Effector memory CD8-positive, alpha-beta T cell (primary cell): ENCODE measurements at places on chromosomes 3 and 15.

DNA sequence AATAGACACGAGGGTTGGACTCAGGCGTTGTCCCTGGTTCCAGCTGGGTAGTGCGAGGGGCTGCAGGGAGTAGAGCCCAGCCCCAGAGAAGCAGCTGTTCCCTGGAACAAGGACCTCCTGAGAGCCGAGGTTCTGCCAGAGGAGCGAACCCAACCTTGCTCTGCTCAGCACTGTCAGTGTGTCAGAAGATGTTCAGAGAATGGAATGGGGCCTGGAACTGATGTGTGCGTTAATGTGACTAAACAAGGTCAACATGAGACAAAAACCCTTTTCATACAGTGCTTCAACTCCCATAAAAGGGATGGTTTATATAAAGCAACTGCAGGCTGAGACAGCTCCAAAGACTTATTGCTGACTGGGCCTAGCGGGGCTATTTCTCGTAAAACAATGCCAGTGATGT lies 35.5 kb upstream of the HACD2 start:
- DNase-seq: no peak

DNA sequence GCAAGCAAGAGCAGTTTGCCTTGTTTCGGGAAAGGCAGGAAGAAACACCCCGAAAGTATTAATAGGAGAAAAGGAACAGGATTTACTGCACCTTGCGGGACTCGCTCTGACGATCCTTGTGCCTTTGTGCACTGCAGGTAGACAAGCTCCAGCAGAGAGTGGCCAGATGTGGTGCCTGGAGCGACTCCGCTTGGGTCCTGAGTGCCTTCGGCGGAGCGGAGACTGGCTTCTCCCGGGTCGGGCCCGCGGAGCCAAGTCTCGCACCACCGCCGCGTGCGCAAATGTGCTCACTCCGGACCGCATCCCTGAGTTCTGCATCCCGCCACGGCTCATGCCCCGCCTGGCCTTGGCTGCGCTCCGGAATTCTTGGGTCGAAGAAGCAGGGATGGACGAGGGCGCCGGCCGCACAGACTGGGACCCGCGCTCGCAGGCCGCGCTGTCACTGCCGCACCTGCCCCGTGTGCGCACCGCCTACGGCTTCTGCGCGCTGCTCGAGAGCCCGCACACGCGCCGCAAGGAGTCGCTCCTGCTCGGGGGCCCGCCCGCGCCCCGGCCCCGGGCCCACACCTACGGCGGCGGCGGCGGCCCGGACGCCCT lies 769 bp downstream of the C2CD4A start:
- no peak for DNase-seq

- DNase-seq: no peak
Measured at GRCh38 chr3:61804782-61805181, 243.4 kb downstream of the PTPRG start.

DNA sequence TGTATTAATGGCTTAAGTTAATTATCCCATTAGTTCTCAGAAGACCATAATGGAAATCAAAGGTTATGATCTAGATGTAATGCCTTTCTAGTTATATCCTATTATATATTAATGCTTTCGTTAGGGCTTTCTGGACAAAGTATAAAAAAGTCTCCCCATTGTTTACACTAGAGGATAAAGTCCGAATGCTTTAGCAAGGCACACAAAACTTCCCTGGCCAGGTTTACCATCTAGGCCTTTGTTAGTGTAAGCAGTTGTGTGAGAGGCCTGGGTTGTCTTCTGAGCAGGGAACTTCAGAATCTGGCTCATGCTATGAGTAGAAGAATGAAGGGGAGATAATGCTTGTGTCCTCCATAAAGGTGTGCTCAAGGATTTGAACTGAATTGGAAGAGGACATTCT lies 106.3 kb upstream of the MEIS2 start:
- no peak for DNase-seq

DNA sequence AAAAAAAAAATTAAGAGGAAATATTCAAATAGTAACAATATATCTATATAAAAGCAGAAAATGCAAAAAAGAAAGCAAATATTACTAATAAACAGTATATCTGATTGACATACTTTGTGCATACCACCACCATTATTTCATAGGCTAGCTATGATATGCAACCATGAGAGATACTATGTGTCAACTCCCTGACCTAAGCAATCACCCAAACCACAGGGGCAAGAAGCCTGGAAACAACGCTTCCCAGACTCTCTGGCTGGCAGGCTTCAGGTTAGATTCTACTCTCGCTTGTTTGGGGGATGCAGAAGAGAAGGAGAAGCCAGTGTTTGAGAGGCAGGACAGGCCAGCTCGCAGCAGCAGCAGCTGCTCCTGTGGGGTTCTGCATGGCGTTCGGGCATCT lies 169.3 kb upstream of the TPM1 start:
- DNase-seq: no peak

GRCh38 chr3:116449546-116450350 lies 4.5 kb upstream of the LSAMP start:
- DNase-seq: no peak

- DNase-seq: no peak
Measured at GRCh38 chr15:28184166-28184565, 85.1 kb upstream of the OCA2 start.

DNA sequence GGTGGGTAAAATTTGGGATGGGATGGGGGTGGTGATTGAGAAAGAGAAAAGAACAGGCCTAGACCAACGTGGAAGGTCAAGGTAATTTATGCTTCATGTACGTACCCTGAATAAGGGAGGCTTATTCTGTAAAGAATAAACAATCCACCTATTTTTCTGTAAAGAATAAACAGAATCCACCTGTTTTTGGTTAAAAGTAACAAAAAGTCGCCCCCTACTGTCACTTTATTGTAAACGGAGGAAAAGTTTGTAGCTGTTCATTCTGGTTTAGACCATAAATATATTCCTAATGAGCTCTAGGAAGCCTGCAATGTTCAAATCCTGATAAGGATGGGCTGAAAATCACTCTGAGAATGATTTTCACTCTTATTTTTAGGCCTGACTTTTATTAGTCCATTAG lies 23.5 kb upstream of the SQOR start:
- DNase-seq: no peak
